ENCODE measurements at places on chromosomes 6 and 20.

GRCh38 chr6:118263921-118264486 lies 284.1 kb upstream of the PLN start:
- ATAC-seq, result no peak

DNA sequence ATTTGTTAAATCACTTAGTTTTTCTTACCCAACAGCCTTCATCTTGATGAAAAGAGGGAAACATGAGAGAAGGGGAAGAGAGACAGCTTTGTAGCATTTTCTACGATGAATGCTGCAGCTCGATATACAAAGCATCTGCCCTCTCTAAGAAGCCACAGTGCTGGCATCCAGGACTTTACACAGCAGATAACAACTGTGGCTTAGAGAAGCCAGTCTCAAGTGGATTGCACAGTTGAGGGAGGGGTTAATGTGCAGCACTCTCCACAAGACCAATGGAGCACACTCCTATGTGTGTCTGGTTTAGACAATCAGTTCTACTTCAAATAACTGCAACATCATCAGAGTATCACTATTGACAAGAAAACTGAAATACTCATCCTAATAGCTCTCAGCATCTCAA lies 5.8 kb downstream of the C6orf120 start:
- ATAC-seq, result no peak

DNA sequence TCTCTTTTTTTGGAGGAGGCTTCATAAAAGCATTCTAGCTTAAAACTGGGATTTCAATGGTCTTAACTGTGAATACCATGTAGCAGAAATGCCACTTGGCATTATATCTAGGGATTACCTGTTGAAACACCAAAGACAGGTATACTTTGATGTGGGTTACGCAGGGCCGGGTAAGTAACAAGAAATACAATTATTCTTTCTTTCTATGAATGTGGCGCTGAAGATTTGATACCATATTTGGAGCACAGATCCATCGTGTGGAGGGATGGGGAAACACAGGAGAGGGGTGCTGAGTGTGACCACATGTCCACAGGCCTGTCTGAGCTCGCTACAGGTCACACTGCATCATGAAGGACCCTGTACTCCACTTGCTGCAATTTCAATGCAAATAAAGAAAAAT lies 257.8 kb downstream of the GMPR start:
- ATAC-seq, result no peak

GRCh38 chr6:170286246-170286933 lies 4.5 kb downstream of the DLL1 start:
- ATAC-seq, result no peak

DNA sequence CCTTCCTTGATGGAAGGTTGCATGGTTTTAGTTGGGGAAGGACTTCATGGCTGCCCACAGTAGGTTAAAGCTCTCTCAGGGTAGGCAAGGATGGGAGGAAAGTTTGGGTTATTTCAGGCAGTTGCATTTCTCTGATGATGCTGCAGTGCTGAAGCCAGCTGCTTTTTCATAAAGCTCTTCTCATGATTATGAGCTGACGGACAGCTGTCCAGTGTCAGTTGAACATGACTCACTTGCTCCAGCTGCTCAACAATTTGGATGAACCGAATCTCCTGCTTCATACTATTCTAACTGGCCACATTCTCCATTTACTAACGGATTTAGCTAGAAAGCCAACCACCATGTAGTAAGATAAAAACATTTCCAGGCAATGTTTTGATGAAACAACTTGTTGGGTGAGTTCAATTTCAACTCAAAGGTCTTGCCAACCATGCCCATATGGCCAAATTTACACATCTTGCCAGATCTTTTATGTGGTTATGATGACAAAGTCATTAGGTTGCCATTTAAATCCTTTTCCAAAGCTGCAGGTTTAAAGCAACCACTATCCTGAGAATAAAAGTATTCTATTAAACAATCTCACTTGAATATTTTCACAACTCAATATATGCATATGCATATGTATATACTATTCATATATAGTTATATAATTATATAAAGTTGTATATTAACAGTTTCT lies 125.9 kb downstream of the HS3ST5 start:
- no peak for ATAC-seq

DNA sequence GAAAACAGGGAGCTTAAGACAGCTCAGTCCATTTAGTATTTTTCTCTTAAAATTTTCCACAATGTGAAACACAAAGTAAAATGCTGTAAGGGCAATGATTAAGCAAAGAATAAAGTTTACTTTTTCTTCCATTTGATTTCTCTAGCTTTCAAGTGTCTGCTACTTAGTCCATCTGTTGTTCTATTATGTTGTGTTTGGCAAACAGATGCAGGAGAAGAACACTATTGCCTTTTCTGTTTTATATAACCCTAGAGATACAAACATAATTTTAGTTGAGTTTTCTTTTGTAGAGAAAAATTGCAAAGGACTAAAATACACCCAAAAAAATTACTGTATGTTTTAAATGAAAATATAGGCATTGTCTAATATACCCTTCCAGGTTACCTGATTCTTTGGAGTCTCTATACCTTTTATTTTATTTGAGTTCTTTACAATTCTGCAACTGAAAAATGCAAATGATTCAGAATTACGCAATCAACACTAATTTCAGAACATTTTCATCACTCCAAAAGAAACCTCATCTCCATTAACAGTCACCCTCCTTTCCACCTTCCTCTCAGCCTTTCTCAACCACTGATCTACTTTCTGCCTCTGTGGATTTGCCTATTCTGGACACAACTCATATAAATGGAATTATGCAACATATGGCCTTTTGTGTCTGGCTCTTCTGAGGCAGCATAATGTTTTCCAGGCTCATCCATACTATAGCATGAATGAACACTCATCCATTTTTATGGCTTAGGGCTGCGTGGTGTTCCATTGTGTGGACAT lies 96.9 kb downstream of the MKKS start:
- no peak for ATAC-seq

GRCh38 chr20:49631856-49632418 lies 64.0 kb upstream of the PTGIS start:
- no peak for ATAC-seq

GRCh38 chr20:1286267-1287024 lies 20.4 kb downstream of the SNPH start:
- ATAC-seq, result no peak

- ATAC-seq, result no peak
Observed at GRCh38 chr6:130680116-130680515, 147.1 kb upstream of the SMLR1 start.

- no peak for ATAC-seq
Observed at GRCh38 chr6:43720999-43721398, 33.4 kb upstream of the MRPS18A start.

Measured in gastroesophageal sphincter (tissue), 4 donors.